ENCODE measurements at places on chromosomes 4 and X. TPM values are rescaled to one million over a fixed set of nuclear protein-coding genes. Genes with fewer than 3 reads are reported as not detected.

Gene MAGEB3
- not detected for total RNA-seq

Gene TLR3
- 7.5 TPM for total RNA-seq

Gene CYLC1
- total RNA-seq = not detected

Gene HMGN5
- total RNA-seq = 2.3 TPM

Gene AIMP1
- total RNA-seq = 15.8 TPM

Gene ZFP92
- total RNA-seq = 0.58 TPM

Gene SORBS2
- 6.6 TPM for total RNA-seq

Gene SLC7A11
- total RNA-seq = 16.2 TPM

Gene NLGN3
- total RNA-seq = 1.6 TPM

Gene RNF150
- total RNA-seq = 10.3 TPM

Gene ODAPH
- total RNA-seq = not detected

Gene CACNA1F
- total RNA-seq = not detected

Gene BEX2
- total RNA-seq = 1.5 TPM

Gene DUX4
- total RNA-seq = not detected

Gene DMP1
- not detected for total RNA-seq

Gene GPR34
- not detected for total RNA-seq

Gene ENPP6
- total RNA-seq = 0.17 TPM

Data from pericardium fibroblast (primary cell).